Neuronal stem cell (in vitro differentiated cells): ENCODE measurements at places on chromosomes 7 and 10.
A peak's percentile ranks its signal among the peaks of the same experiment; 100 is the strongest.

- peak; percentile 94 for DNase-seq
These were observed 4.7 kb downstream of the ZNF775 start for GRCh38 chr7:150383710-150384397.

GRCh38 chr7:96414931-96415292 is 93.0 kb upstream of the SLC25A13 start:
- peak; percentile 57 for DNase-seq

DNA sequence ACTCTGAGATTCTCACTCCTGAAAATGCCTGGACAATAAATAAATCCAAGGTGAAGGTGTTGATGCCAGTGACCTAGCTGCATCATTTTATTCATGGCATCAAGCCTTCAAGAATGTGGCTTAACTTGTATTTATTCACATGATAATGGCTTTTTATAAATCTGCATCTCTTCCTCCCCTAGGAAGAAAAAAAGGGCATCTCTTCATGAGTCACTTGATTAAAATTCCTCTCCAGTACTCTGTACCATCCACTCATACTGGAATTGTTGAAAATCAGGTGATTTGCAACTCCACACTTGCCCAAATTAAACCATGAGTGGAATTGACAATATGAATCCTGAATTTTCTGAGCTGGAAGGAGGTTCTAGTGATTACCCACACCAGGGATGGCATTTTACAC is 30.2 kb downstream of the PTPRE start:
- DNase-seq = no peak

DNA sequence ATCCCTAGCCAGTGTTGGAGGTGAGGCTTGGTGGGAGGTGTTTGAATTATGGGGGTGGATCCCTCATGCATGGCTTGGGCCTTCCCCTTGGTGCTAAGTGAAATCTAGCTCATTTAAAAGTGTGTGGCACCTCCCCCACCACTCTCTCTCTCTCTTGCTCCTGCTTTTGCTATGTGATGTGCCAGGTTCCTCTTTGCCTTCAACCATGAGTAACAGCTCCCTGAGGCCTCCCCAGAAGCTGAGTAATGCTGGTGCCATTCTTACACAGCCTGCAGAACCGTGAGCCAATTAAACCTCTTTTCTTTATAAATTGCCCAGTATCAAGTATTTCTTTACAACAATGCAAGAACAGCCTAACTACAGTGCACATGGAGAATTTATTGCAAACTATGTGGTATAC is 188.8 kb upstream of the POT1 start:
- no peak for DNase-seq

- no peak for DNase-seq
These were observed 1064.6 kb upstream of the LRRTM3 start for GRCh38 chr10:65861249-65861648.
